ENCODE measurements at places on chromosomes 3 and 15.

- no peak for DNase-seq
Measured at GRCh38 chr3:113084777-113085176, 94.0 kb downstream of the GTPBP8 start.

DNA sequence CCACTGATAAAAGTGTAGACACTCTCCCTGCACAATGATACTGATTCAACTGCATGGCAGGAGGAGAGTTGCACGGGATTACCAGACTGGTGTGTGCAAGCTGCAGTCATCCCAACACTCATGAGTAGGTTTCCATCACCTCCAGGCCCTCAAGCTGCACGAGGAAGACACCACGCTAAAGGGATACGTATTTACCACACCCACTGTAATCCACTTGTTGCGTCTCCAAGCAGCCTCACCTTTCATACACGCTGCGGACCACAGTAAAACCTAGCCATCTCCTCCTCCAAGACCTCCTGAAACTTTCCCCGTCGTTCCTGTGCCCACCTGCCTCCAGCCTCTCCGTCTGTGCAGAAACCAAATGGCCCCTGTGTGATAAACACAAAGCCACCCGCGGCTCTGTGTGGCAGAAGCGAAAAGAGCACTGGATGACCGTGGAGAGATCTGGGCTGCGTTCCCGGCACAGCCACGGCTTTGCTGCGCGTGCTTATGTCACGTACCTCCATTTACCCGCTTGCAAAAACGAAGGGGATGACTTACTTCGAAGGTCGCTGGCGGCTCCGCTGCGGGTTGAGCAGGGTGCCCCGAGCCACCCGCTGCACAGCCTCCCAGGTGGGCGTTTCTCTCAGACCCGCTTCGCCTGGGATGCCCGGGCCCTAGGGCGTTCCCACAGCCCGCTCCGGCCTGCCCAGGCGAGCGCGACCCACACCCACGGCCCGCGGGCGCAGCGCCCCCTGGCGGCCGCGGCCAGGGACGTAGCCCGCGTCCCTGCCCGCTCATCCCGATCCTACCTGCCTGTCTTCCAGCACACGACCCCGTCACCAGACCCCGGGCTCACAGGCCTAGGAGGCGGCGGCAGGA is 643 bp downstream of the ABCC5 start:
- peak; percentile 45 for DNase-seq

GRCh38 chr3:59998058-59998457 is 948.2 kb upstream of the CFAP20DC start:
- no peak for DNase-seq

DNA sequence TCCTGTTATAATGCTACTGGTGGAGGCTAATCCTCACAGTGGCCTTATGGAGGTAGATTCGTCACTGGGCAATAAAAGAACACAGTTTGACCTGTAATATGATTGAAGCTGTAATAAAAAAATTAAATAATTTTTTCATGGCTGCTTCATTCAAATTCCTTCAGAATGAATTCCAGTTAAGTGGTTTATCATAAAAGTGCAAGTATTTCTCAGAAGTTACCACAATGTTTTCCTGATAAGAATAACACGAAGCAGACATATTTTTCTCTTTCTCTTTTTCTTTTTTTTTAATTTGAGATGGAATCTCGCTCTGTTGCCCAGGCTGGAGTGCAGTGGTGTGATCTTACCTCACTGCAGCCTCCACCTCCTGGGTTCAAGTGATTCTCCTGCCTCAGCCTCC is 15.6 kb downstream of the B4GALT4 start:
- no peak for DNase-seq
